Posterior cingulate gyrus (tissue), 11 donors: ENCODE measurements at places on chromosomes 6 and 20.

DNA sequence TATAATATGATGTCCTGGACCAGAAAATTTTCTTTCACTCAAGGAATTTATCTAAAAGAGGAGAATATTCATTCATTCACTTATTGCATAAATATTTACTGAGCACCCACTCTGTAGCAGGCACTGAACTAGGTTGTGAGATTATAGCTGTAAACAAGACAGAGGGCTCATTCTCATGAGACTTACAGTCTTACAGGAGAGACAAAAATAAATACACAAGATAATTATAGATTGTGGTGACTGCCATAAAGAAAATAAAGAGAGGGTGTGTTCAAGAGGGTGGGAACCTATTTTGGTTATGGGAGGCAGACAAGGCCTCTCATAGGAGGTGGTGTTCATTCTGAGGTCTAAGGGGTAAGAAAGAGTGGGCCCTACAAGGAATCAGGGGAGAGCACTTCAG, 109.9 kb upstream of the SUPT3H start:
- no peak for DNase-seq

- DNase-seq = no peak
These were observed 3.4 kb upstream of the PARD6B start for GRCh38 chr20:50727792-50728485.

- DNase-seq = peak; percentile 18
These were observed 299.7 kb downstream of the PLCB1 start for GRCh38 chr20:8431538-8432434.

DNA sequence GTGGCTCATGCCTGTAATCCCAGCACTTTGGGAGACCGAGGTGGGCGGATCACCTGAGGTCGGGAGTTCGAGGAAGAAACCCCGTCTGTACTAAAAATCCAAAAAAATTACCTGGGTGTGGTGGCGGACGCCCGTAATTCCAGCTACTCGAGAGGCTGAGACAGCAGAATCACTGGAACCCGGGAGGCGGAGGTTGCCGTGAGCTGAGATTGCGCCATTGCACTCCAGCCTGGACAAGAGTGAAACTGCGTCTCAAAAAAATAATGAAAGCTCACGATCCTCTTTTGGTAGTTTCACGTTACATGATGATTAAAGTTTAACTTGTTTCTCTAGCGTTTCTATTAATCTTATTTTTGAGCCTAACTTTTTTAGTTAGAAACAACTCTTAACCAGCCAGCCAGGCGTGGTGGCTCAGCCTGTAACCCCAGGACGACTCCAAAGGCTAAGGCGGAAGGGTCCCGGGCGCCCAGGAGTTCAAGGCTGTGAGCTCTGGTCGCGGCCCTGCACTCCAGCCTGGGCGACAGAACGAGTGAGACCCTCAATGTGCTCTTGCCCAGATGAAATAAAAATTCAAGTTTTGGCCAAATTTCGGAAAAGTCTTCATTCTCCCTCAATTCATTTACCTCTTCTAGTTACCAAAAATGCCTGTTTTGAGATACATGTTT, 1.2 kb upstream of the WRNIP1 start:
- DNase-seq = no peak

GRCh38 chr20:57838670-57839151, 128.9 kb upstream of the PMEPA1 start:
- no peak for DNase-seq

DNA sequence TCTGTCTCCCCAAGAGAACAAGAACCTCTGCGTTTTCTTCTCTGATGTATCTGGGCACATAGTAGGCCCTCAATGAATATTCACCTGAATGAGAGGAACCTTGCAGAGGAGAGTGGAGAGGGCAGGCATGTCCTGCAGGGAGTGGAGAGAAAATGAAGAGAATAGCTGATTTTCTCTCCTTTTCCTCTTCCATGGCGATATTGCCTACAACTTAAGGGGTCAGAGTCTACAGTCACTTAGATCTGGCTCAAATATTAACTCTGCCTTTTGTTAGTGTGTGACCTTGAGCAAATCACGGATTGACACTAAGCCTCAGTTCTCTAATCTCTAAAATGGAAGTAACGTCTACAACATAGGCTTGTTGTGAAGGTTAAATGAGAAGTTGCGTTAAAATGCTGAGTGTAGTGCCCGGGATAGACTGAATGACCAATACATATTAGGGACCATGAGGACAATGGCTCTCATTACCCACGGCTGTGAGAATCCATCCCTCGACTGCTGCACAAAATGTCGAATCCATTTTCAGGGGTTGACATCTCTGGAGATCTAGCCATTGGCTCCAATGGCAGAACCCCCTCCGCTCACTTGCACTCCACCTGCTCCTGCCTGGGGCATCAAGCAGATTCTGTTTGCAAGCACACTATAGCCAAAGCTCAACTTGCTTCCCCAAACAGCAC, 14.8 kb downstream of the CD83 start:
- DNase-seq = no peak

GRCh38 chr20:13348311-13349234, 127.5 kb downstream of the ISM1 start:
- no peak for DNase-seq
